ENCODE measurements at places on chromosomes 4 and X. TPM values are rescaled to one million over a fixed set of nuclear protein-coding genes. Genes with fewer than 3 reads are reported as not detected.

NMU gene
- total RNA-seq, result 0.97 TPM

ARHGAP6 gene
- 0.03 TPM for total RNA-seq

SORCS2 gene
- total RNA-seq, result 5.2 TPM

ASB9 gene
- 27.1 TPM for total RNA-seq

OTC gene
- total RNA-seq, result not detected

CABS1 gene
- total RNA-seq, result not detected

MGARP gene
- 0.67 TPM for total RNA-seq

TKTL2 gene
- not detected for total RNA-seq

ARHGEF6 gene
- total RNA-seq, result 0.15 TPM

GUCY1B1 gene
- 0.27 TPM for total RNA-seq

MAGEB10 gene
- not detected for total RNA-seq

INTU gene
- 1.3 TPM for total RNA-seq

PABPC4L gene
- 0.07 TPM for total RNA-seq

SSX1 gene
- not detected for total RNA-seq

CITED1 gene
- total RNA-seq, result 0.92 TPM

IBSP gene
- total RNA-seq, result not detected

GLOD5 gene
- not detected for total RNA-seq

NAP1L3 gene
- total RNA-seq, result 0.43 TPM

ZNF275 gene
- 5.5 TPM for total RNA-seq

JCHAIN gene
- 0.19 TPM for total RNA-seq

VEGFC gene
- total RNA-seq, result 17.3 TPM

PDZD4 gene
- 2.7 TPM for total RNA-seq

SFRP2 gene
- total RNA-seq, result not detected

RAB33B gene
- 2.2 TPM for total RNA-seq

EREG gene
- 38.9 TPM for total RNA-seq

ZNF185 gene
- total RNA-seq, result 6.5 TPM

PJA1 gene
- 16.4 TPM for total RNA-seq

ADGRG2 gene
- total RNA-seq, result 6.2 TPM

ZNF141 gene
- 3.0 TPM for total RNA-seq

TLR8 gene
- not detected for total RNA-seq

GAGE12J gene
- total RNA-seq, result not detected

SPANXN3 gene
- not detected for total RNA-seq

CAMK2D gene
- 16.5 TPM for total RNA-seq

PDLIM5 gene
- 38.7 TPM for total RNA-seq

COL4A5 gene
- 13.5 TPM for total RNA-seq

POU3F4 gene
- not detected for total RNA-seq

HMGB3 gene
- total RNA-seq, result 129 TPM

FRAS1 gene
- 3.1 TPM for total RNA-seq

REPS2 gene
- 0.87 TPM for total RNA-seq

GLRB gene
- 0.79 TPM for total RNA-seq

MXRA5 gene
- total RNA-seq, result not detected

STAP1 gene
- total RNA-seq, result not detected

FATE1 gene
- total RNA-seq, result not detected

HS6ST2 gene
- total RNA-seq, result 0.07 TPM

KIT gene
- not detected for total RNA-seq

CFP gene
- total RNA-seq, result 0.45 TPM

TACC3 gene
- total RNA-seq, result 87.2 TPM

PLAC8 gene
- 1.3 TPM for total RNA-seq

HERC5 gene
- total RNA-seq, result 4.2 TPM

DRD5 gene
- total RNA-seq, result not detected

TMEM35A gene
- not detected for total RNA-seq

USP26 gene
- total RNA-seq, result not detected

TCEAL7 gene
- not detected for total RNA-seq

GRIA3 gene
- total RNA-seq, result not detected

IL21 gene
- not detected for total RNA-seq

RHOH gene
- total RNA-seq, result 0.57 TPM
